ENCODE measurements at places on chromosomes 6 and 20.

DNA sequence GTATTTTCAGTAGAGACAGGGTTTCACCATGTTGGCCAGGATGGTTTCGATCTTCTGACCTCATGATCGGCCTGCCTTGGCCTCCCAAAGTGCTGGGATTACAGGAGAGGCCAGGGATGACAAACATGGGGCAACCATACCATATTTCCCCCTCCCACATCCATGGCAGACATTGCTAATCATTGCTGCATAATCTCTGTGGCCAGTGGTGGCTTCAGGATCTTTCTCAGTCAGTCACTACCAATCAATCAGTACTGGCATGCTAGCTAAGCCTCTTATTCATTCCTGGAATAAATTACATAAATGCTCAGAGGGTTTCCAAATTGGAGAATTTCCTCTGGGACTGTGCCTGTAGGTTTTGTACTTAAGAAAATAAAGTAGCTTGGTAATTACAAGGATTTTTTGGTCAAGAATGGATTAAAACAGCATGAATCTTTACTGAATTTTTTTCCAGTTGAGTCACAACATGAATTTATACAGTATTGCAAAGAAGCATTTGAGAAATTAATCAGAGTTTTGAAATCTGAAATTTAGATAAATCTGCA, 138.1 kb downstream of the FNDC1 start:
- no peak for DNase-seq

DNA sequence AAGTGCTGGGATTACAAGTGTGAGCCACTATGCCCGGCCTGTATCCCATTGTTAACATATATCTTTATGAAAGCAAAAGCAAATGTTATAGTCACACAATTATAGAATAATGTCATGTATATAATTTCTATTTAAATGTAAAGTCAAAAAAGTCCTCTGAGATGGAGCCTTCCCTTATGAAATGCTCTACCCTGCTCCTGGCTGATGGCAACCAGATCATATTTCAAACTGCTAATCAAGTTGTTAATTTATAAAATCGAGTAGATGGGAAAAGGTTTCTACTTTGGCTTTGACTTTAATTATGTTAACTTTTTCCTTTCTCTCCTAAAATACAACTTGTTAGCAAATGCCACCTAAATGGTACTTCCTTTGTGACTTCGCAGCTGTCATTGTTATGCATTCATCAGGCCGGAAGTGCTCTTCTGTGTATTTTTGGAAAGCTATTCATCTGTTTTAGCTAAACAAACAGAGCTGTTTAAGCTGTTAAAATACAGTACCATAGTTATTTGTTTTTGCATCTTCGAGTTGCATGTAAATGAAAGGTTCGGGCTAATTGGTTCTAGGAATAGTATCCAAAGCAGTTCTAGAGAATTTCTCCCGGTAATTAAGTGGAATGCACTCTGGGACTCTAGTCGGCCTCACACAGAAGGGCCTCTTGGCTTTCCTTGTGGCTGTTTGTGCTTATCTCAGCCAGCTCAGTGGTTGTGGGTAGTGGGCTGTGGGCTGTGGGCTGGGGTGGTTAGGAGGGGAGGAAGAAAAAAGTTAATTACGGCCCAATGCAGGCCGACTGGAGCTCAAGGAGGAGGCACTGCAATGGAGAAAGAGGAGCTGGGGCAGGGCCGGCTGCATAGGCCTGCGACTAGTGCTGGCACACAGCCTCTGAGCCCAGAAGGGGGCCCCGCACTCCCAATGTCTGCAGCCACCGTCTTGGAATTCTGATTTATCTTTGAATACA, 34.8 kb downstream of the SLC35D3 start:
- no peak for DNase-seq

DNA sequence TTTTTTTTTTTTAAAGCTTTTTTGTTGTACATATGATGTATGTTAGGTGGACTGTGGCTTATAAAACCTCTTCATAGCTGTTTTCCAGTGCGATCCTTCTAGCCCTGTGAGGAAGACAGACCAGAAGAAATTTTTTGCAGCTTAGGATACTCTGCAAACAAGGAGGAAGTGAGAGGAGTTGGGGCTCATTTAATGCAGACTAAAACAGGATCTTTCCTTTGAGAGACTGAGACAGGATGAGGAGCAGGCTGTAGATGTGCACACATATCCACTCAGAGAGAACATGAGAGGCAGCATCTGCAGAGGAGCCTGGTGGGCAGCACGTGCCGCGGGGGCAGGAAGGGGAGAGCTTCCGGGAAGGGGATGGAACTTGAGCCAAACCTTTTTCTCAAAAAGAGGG, 45.7 kb downstream of the PPARD start:
- DNase-seq: no peak

- DNase-seq: no peak
These were observed 13.0 kb downstream of the ADRM1 start for GRCh38 chr20:62315773-62316172.
